ENCODE measurements at places on chromosomes 11 and 22. TPM values are rescaled to one million over a fixed set of nuclear protein-coding genes. Genes with fewer than 3 reads are reported as not detected.

DNA sequence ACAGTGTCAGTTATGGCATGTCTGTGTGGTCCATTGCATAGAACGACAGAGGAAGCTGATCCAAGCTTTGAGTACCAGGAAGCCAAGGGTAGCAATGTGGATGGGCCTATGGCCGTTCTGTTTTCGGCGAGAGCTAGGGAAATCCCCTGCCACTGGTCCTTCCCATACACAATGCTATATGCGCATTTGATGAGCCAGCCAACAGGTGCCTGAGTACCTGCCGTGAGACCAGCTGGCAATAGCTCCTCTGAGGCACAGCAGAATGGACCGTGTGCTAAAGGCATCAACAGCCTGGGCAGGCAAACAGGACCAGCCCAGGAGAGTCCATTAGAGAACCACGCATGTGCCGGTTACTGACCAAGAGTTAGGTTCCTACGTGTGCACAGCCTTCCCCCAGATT is 753.0 kb downstream of the NTM start:
- no peak overlapping the region for H3K27ac ChIP-seq
- no peak for DNase-seq

- H3K27me3 ChIP-seq: no peaks in the 10 kb centered on the region
- H3K4me3 ChIP-seq: no peak overlapping the region
- H3K27ac ChIP-seq: no peak overlapping the region
These were observed 1.9 kb upstream of the DGAT2 start for GRCh38 chr11:75766443-75767227.

GRCh38 chr11:115709297-115709696 is 205.1 kb upstream of the CADM1 start:
- H3K4me3 ChIP-seq: no peak overlapping the region
- H3K36me3 ChIP-seq: no peaks in the 10 kb centered on the region
- H3K27me3 ChIP-seq: no peaks in the 10 kb centered on the region
- no peaks in the 10 kb centered on the region for H3K4me1 ChIP-seq
- no peak overlapping the region for H3K27ac ChIP-seq

GRCh38 chr11:108340973-108341372 is 118.1 kb downstream of the ATM start:
- H3K36me3 ChIP-seq: no peaks in the 10 kb centered on the region
- H3K4me3 ChIP-seq: no peak overlapping the region
- H3K27me3 ChIP-seq: no peaks in the 10 kb centered on the region
- H3K27ac ChIP-seq: no peak overlapping the region
- DNase-seq: peak; percentile 30
- no peaks in the 10 kb centered on the region for H3K4me1 ChIP-seq

- H3K4me3 ChIP-seq: no peak overlapping the region
- H3K4me1 ChIP-seq: no peaks in the 10 kb centered on the region
- H3K27me3 ChIP-seq: no peaks in the 10 kb centered on the region
- DNase-seq: no peak
- H3K27ac ChIP-seq: no peak overlapping the region
These were observed 27.6 kb upstream of the HMOX1 start for GRCh38 chr22:35353318-35353717.

DNA sequence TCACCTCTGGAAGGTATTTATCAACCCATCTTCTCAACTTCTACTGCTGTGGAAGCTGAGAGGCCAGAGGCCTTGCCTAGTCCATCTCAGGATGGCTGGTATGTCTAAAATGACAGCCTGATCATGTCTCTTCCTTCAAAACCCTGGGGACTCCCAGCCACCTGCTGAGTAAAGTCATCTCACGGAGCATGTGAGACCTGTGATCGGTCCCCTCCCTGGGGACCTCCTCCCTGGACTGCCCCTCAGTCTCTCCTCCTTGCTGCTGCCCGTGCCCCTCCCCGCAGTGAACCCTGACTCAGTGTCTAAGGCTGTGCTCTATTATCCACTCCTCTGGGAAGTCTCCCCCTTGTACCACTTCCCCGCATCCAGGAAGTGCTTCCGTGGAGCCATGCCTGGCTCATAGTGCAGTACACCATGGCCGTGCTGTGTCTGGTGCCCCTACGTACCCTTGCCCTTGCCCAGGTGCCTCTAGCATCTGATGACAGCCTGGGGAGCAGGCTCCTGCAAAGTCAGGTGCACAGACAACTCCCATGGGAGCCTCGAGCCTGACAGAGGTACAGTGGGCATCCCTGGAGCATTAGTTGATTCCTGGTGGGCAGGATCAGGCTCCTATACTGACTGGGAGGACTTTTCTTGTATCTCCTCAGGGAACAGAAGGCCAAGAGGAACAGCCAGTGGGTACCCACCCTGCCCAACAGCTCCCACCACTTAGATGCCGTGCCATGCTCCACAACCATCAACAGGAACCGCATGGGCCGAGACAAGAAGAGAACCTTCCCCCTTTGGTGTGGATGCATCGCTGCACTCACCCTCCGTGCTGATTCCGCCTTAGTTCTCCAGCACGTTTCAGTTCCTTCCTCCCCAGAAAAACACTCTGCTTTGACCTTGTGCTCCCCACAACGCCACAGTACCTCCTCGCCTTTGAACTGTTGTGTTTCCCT is 13.8 kb downstream of the SMARCB1 start:
- no peak overlapping the region for H3K4me3 ChIP-seq
- no peaks in the 10 kb centered on the region for H3K27me3 ChIP-seq
- no peak for DNase-seq
- H3K27ac ChIP-seq: no peak overlapping the region
- peaks cover 90% of the 10 kb centered on the region for H3K36me3 ChIP-seq

GRCh38 chr11:2991452-2992233 is 486 bp downstream of the NAP1L4 start:
- peak overlapping the region; percentile 97 for H3K4me3 ChIP-seq
- no peaks in the 10 kb centered on the region for H3K4me1 ChIP-seq
- H3K27me3 ChIP-seq: no peaks in the 10 kb centered on the region
- no peaks in the 10 kb centered on the region for H3K36me3 ChIP-seq
- no peak for DNase-seq

DNA sequence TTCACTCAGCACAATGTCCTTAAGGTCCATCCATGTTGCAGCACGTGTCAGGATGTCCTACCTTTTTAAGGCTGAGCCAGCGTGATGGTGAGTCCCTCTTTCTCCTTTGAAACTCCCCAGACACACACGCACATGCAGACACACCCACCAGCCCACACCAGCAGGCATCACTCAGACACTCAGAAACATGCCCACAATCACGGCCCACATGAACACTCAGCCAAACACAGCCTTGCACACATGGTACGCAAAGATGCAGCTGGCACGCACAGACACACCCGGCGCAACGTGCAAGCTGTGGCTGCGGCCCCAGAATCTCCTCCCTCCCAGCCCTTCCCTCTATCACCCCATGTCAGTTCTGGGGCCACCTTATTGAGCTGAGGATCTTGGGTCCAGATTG is 8.0 kb downstream of the FADS3 start:
- H3K4me1 ChIP-seq: no peaks in the 10 kb centered on the region
- no peak overlapping the region for H3K4me3 ChIP-seq

GRCh38 chr22:29062286-29062821 is 723 bp upstream of the C22orf31 start:
- no peak overlapping the region for H3K27ac ChIP-seq
- H3K4me1 ChIP-seq: no peaks in the 10 kb centered on the region
- H3K27me3 ChIP-seq: no peaks in the 10 kb centered on the region
- H3K4me3 ChIP-seq: no peak overlapping the region
- no peak for DNase-seq
- no peaks in the 10 kb centered on the region for H3K36me3 ChIP-seq

- H3K27me3 ChIP-seq: no peaks in the 10 kb centered on the region
- peaks cover 8% of the 10 kb centered on the region for H3K4me1 ChIP-seq
These were observed 69.6 kb downstream of the RAB30 start for GRCh38 chr11:83002053-83002452.

- no peaks in the 10 kb centered on the region for H3K4me1 ChIP-seq
- H3K27me3 ChIP-seq: no peaks in the 10 kb centered on the region
- H3K36me3 ChIP-seq: no peaks in the 10 kb centered on the region
- H3K4me3 ChIP-seq: no peak overlapping the region
- DNase-seq: no peak
These were observed 69.9 kb downstream of the JRKL start for GRCh38 chr11:96459751-96460150.

DNA sequence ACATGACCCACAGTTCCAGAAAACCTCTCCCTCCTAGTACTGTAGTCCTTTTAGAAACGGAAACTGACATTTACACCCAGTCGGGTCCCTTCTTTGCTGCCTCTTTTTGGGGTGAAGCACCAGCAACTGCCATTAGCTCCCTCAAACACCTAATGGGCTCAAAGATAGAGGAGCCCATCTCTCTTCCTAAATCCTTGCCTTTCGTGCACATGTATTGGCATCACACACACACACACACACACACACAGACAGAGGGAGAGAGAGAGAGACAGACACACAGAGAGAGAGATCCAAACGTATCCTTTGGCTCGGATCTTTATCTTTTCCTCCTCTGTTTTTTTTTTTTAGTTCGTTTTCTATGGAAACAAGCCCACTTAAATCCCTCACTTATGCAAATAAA is 716 bp downstream of the GRM5 start:
- no peak for DNase-seq
- H3K36me3 ChIP-seq: no peaks in the 10 kb centered on the region
- H3K4me1 ChIP-seq: no peaks in the 10 kb centered on the region
- H3K27me3 ChIP-seq: peaks cover 2% of the 10 kb centered on the region
- no peak overlapping the region for H3K27ac ChIP-seq

GRCh38 chr11:10600570-10601248 is 32.2 kb upstream of the LYVE1 start:
- no peak for DNase-seq
- H3K27ac ChIP-seq: no peak overlapping the region
- peaks cover 5% of the 10 kb centered on the region for H3K4me1 ChIP-seq
- no peak overlapping the region for H3K4me3 ChIP-seq
- H3K27me3 ChIP-seq: no peaks in the 10 kb centered on the region
- H3K36me3 ChIP-seq: peaks cover 15% of the 10 kb centered on the region

The APOBEC3B gene
- 3.6 TPM for polyA plus RNA-seq

The CSKMT gene
- polyA plus RNA-seq: 16.9 TPM

The GLYATL1 gene
- 13.0 TPM for polyA plus RNA-seq

The KRTAP5-10 gene
- polyA plus RNA-seq: 0.07 TPM

The GLB1L2 gene
- 6.6 TPM for polyA plus RNA-seq

The LMO1 gene
- polyA plus RNA-seq: not detected

The MUC6 gene
- 0.09 TPM for polyA plus RNA-seq

The CECR2 gene
- 0.40 TPM for polyA plus RNA-seq

The VSIG2 gene
- 6.4 TPM for polyA plus RNA-seq
